ENCODE measurements at places on chromosomes 5 and 9. TPM values are rescaled to one million over a fixed set of nuclear protein-coding genes. Genes with fewer than 3 reads are reported as not detected.

GRCh38 chr5:142107036-142107735, 1.4 kb upstream of the NDFIP1 start:
- H3K27me3 ChIP-seq: no peaks in the 10 kb centered on the region
- H3K4me1 ChIP-seq: peaks cover 49% of the 10 kb centered on the region
- no peak for DNase-seq
- H3K27ac ChIP-seq: peak overlapping the region; percentile 97

GRCh38 chr5:151454889-151455288, 7.5 kb downstream of the SLC36A1 start:
- H3K27ac ChIP-seq: no peak overlapping the region
- no peaks in the 10 kb centered on the region for H3K27me3 ChIP-seq
- no peak overlapping the region for H3K4me3 ChIP-seq

DNA sequence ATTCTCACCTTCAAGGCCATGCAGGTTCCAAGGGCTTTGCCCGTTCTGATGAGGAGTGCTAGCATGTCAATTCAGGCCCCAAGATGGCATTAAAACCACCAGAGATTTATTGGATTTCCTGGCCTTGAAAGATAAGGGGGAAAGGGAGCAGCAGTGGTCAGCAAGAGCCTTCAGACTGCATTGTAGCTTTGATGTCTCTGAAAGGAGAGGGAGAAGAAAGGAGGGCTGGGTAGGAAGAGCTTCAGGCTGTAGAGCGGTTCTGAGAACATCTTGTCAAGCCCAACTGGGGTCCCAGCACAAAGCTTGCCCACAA, 41.8 kb upstream of the FGF1 start:
- no peaks in the 10 kb centered on the region for H3K4me1 ChIP-seq
- no peak overlapping the region for H3K27ac ChIP-seq
- H3K27me3 ChIP-seq: peaks cover 6% of the 10 kb centered on the region
- DNase-seq: no peak
- H3K4me3 ChIP-seq: no peak overlapping the region
- no peaks in the 10 kb centered on the region for H3K36me3 ChIP-seq

DNA sequence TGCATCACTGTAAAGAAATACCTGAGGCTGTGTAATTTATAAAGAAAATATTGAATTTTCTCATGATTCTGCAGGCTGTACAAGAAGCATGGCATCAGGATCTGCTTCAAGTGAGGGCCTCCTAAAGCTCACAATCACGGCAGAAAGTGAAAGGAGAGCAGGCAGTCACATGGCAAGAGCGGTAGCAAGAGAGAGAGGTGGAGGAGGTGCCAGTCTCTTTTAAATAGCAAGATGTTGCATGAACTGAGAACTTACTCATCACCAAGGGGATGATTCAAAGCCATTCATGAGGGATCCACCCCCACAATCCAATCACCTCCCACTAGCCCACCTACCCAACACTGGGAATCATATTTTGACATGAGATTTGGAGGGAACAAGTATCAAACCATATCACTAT, 184.5 kb upstream of the PAPPA start:
- DNase-seq: peak; percentile 22
- no peaks in the 10 kb centered on the region for H3K27me3 ChIP-seq
- no peak overlapping the region for H3K4me3 ChIP-seq
- no peaks in the 10 kb centered on the region for H3K36me3 ChIP-seq

GRCh38 chr5:139164020-139164419, 34.1 kb downstream of the SIL1 start:
- DNase-seq: no peak
- no peaks in the 10 kb centered on the region for H3K27me3 ChIP-seq
- H3K36me3 ChIP-seq: no peaks in the 10 kb centered on the region
- H3K27ac ChIP-seq: no peak overlapping the region

DNA sequence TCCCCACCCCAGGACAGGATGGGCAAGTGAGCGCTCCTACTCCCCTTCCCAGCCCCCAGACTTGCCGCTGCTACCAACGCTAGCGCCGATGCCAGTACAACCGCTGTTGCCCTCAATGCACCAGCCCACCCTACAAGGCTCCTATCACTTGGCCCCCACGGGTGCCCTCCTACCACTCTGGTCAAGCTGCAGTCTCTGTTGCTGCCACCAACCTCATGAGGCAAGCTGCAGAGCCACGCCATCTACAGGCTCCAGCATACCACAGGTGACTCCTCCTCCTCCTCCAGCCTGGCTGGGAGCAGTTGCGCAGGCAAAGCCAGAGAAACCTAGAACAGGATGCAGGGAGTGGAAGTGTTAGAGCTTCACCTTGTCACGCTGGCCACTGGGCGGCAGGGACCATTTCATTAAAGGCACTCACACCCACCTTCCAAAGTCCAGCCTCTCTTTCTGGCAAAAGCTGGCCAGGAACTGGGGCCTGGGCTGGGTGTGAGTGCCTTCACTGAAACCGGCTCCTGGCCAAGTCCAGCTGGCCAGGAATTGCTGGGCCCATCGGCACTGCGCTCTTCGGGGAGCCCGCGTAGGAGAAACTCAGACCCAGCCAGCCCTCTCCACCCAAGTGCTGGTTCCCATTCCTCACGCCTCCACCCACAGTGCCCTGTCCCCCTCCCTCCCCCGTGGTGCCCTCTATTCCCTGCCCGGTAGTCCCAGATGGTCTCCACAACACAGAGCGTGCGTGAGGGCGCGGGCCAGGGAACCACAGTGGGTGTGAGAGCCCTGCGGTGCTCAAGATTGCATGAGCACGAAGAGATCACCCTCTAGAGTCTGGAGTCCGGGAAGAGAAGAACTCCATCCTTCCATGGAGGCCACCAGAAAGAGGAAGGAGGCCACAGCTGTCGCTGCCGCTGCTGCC, 1.6 kb upstream of the PCAT7 start:
- no peak overlapping the region for H3K27ac ChIP-seq
- no peaks in the 10 kb centered on the region for H3K36me3 ChIP-seq
- DNase-seq: no peak
- no peak overlapping the region for H3K4me3 ChIP-seq

GRCh38 chr5:65072850-65073249, 304.1 kb downstream of the CWC27 start:
- H3K36me3 ChIP-seq: no peaks in the 10 kb centered on the region
- H3K27me3 ChIP-seq: peaks cover 3% of the 10 kb centered on the region
- peaks cover 11% of the 10 kb centered on the region for H3K4me1 ChIP-seq
- no peak overlapping the region for H3K27ac ChIP-seq

GRCh38 chr9:23682352-23682751, 143.7 kb downstream of the ELAVL2 start:
- DNase-seq: no peak
- H3K4me1 ChIP-seq: no peaks in the 10 kb centered on the region
- no peak overlapping the region for H3K27ac ChIP-seq

- H3K27ac ChIP-seq: no peak overlapping the region
- no peak overlapping the region for H3K4me3 ChIP-seq
- H3K36me3 ChIP-seq: no peaks in the 10 kb centered on the region
- H3K27me3 ChIP-seq: peaks cover 8% of the 10 kb centered on the region
Measured at GRCh38 chr5:171537070-171537849, 117.8 kb downstream of the FGF18 start.

- H3K27me3 ChIP-seq: peaks cover 27% of the 10 kb centered on the region
- H3K4me1 ChIP-seq: peaks cover 6% of the 10 kb centered on the region
- H3K4me3 ChIP-seq: no peak overlapping the region
- no peaks in the 10 kb centered on the region for H3K36me3 ChIP-seq
- H3K27ac ChIP-seq: no peak overlapping the region
Measured at GRCh38 chr5:139774980-139775661, 20.5 kb upstream of the PSD2 start.

- no peaks in the 10 kb centered on the region for H3K36me3 ChIP-seq
- no peak overlapping the region for H3K4me3 ChIP-seq
- no peaks in the 10 kb centered on the region for H3K4me1 ChIP-seq
- no peak for DNase-seq
- no peaks in the 10 kb centered on the region for H3K27me3 ChIP-seq
Measured at GRCh38 chr9:110592044-110592830, 12.7 kb upstream of the SVEP1 start.

- H3K27me3 ChIP-seq: peaks cover 4% of the 10 kb centered on the region
- no peak overlapping the region for H3K27ac ChIP-seq
- H3K36me3 ChIP-seq: no peaks in the 10 kb centered on the region
- H3K4me3 ChIP-seq: no peak overlapping the region
- DNase-seq: no peak
Measured at GRCh38 chr5:154652746-154653417, 102.3 kb upstream of the LARP1 start.

GRCh38 chr9:120668399-120668798, 45.9 kb downstream of the MEGF9 start:
- no peaks in the 10 kb centered on the region for H3K36me3 ChIP-seq
- no peak overlapping the region for H3K4me3 ChIP-seq
- no peak for DNase-seq
- peaks cover 6% of the 10 kb centered on the region for H3K27me3 ChIP-seq
- H3K27ac ChIP-seq: no peak overlapping the region
- H3K4me1 ChIP-seq: no peaks in the 10 kb centered on the region

DNA sequence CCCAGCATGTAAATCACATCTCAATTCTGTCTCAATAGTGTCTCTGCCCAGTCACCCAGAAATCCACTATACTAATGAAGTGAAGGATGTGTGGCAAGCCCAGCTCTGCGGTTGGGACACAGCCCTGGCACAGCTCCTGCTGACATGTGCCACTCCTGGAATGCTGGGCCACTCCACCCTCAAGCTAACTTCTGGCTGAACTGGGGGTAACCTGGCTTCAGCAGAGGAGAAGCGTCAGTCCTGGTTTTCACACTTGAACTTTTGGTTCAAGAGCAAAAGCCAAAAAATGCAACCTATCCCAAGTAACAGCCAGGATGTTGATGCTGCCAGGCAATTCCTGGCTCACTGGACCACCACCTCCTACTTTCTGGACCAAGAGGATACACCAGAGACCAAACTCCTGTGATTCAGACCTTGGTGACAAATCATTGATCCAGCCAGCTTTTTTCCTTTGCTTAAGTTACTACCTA, 86.4 kb downstream of the ARRDC3 start:
- H3K27ac ChIP-seq: no peak overlapping the region
- H3K27me3 ChIP-seq: no peaks in the 10 kb centered on the region
- H3K36me3 ChIP-seq: no peaks in the 10 kb centered on the region
- no peak overlapping the region for H3K4me3 ChIP-seq
- H3K4me1 ChIP-seq: peaks cover 16% of the 10 kb centered on the region
- DNase-seq: no peak

DNA sequence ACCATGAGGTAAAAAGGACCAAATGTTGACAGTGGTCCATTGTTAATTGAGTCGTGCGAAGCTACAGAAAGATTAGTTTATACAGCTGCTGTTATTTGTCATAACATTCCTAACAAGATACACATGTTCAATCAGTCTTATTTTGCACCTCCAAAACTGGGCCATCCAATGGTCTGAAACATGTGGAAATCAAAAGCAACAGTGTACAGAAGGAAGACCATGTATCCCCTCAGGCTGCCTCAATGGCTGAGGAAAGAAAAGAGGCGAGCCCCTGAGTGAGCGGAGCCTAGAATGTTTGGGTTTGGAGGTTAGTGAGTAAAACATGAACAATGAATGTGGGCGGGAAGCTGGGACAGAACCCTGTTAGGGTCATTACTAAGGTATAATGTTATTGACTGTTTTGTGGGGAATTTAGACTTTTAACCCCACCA, 35.6 kb downstream of the NFIB start:
- no peak overlapping the region for H3K27ac ChIP-seq
- H3K36me3 ChIP-seq: no peaks in the 10 kb centered on the region

DNA sequence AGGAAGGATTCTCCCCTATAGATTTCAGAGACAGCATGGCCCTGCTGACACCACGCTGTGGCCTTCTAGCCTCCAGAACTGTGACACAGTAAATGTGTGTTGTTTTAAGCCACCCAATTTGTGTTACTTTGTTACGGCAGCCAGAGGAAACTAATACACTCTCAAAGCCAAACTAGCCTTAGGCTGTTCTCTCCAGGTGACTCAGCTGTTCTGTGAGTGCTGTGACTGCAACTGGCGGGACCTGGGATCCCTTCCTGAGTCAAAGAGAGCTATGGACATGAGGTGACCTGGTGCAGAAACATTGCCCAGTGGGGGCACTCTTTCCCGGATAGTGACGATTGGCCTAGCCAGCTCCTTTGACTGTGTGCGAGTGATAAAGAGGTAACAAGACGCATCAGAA, 14.0 kb upstream of the MLANA start:
- no peak overlapping the region for H3K27ac ChIP-seq
- H3K36me3 ChIP-seq: peaks cover 17% of the 10 kb centered on the region
- no peaks in the 10 kb centered on the region for H3K27me3 ChIP-seq
- H3K4me3 ChIP-seq: no peak overlapping the region
- peaks cover 22% of the 10 kb centered on the region for H3K4me1 ChIP-seq

DNA sequence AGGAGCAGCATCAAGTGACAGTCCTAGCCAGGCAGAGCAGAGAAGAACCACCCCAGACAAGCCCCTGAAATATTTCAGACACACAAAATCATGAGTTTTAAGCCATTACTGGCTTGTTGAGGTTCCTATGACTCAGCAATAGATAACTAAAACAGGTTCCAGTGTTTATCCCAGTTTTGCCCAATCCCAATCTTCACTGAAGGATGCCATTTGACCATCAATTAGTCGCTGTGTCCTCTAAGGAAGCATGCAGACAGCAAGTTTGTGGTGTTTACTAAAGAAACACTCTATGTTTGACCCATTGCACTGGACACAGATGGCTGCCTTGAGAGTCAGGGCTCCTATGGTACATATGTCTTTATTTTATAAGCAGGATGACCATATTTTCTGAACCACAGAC, 186.7 kb downstream of the SYK start:
- H3K27ac ChIP-seq: no peak overlapping the region
- H3K36me3 ChIP-seq: no peaks in the 10 kb centered on the region
- H3K4me3 ChIP-seq: no peak overlapping the region

DNA sequence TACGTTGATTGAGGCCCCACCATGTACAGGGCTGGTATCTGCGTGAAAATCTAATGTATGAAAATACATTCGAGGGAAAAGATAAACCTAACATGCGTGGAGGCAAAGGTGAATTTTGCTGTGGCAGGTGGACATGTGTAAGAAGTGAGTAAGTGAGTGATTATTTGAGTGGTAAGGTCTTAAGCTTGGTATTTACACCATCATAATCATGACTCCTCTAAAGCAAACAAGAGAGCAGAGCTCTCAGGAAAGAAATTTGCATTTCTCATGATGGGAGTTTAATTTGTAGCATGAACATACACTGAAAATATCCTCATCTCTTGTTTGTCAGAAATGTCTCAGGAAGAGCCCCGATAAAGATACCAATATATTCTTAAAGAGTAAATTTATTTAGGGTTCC, 260.6 kb downstream of the PSAT1 start:
- H3K36me3 ChIP-seq: no peaks in the 10 kb centered on the region
- no peak overlapping the region for H3K27ac ChIP-seq
- no peaks in the 10 kb centered on the region for H3K4me1 ChIP-seq
- H3K4me3 ChIP-seq: no peak overlapping the region
- DNase-seq: no peak

- no peaks in the 10 kb centered on the region for H3K36me3 ChIP-seq
- DNase-seq: no peak
- no peak overlapping the region for H3K4me3 ChIP-seq
Measured at GRCh38 chr5:135642934-135643333, 64.1 kb upstream of the CXCL14 start.

ZNF454 gene
- not detected for total RNA-seq

HIGD2A gene
- total RNA-seq: 96.4 TPM

WWC1 gene
- total RNA-seq: 2.4 TPM

TUSC1 gene
- 0.42 TPM for total RNA-seq

ZNG1F gene
- 10.2 TPM for total RNA-seq

CATSPER3 gene
- 0.64 TPM for total RNA-seq

KCNMB1 gene
- total RNA-seq: not detected

All from activated CD4-positive, alpha-beta T cell treated with anti-CD3 and anti-CD28 coated beads, Interleukin-2, amount 10 ng/mL, durations not matched to agents 24 days and 14 days (primary cell).